ENCODE measurements at places on chromosomes 6 and 20. TPM values are rescaled to one million over a fixed set of nuclear protein-coding genes. Genes with fewer than 3 reads are reported as not detected.
A peak's percentile ranks its signal among the peaks of the same experiment; 100 is the strongest.

Gene ATP6V1G2
- 1.3 TPM for total RNA-seq

DNA sequence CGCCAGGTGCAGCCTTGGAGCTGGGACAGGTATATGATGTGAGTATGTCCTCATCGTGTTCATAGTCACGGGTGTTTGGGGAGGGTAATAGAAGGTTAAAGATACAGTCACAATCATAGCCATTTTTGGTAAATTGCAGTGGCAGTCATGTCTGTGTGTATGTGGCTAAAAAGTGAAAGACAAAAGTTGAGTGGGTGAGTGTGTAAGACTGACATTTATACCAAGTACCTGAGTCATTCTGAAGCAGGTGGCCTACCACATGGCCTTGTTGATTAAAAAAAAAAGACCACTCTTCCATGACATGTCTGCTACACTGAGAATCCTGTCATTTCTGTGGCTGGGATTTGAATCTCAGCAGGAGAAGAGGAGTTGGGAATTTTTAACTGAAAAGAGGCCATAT is 181.9 kb downstream of the SCP2D1 start:
- DNase-seq, result no peak

DNA sequence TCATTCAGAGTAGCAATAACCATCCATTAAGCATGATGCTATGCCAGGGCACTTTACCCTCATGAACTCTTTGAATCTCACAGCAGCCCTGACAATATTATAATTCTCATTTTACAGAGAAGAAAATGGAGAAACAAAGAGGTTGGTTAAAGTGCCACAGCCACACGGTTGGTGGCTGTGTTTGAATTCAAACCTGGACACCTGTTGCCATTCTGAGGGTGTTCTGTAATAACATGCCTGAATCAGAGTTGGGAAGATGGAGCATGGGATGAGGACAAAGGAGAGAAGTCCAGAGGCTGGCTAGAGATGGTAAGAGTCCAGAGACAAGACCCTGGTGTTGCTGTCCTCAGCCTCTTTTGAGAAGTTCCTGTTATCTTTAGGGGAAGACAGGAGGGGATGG is 127.7 kb downstream of the DHX35 start:
- DNase-seq, result no peak

DNA sequence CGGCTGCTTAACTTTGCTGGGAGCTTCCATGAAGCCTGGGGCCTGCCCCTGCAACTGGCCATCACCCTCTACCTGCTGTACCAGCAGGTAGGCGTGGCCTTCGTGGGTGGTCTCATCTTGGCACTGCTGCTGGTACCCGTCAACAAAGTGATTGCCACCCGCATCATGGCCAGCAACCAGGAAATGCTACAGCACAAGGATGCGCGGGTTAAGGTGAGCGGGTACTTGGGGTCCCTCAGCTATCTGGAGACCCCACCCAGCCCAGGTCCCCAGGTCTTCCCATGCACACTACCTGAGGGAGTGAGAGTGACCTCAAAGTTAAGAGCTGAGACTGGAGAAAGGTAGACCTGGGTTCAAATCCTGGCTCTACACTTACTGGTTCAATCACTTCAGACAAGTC is 5.8 kb downstream of the ABCC10 start:
- no peak for DNase-seq

Gene PAX1
- total RNA-seq, result not detected

GRCh38 chr6:79862126-79862525 is 85.2 kb downstream of the ELOVL4 start:
- DNase-seq, result no peak

Gene MYO6
- 15.1 TPM for total RNA-seq

- DNase-seq, result peak; percentile 31
Measured at GRCh38 chr6:6714118-6714897, 125.8 kb downstream of the LY86 start.

- no peak for DNase-seq
Measured at GRCh38 chr20:60732322-60732721, 519.7 kb upstream of the CDH4 start.

Gene MLIP
- not detected for total RNA-seq

- DNase-seq, result peak; percentile 53
Measured at GRCh38 chr20:19890445-19891051, 126.6 kb upstream of the NAA20 start.

DNA sequence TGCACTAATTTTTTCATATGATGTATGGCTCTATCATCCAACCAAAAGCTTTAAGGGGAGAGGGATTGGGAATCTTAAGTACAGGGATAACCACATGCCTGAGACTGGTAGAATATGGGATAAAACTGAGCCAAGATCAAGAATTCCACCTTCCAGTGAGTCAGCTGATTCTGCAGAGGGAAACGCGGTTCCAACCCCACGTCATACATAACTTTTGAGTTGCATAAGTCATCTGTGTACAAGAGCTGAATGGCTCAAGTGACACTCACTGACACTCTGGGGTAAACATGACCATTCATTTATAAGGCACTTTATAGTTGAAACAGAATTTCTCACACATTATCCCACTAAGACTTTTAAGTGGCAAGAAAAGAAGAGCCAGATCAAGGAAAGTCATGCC is 16.4 kb downstream of the TRIM27 start:
- peak; percentile 62 for DNase-seq

DNA sequence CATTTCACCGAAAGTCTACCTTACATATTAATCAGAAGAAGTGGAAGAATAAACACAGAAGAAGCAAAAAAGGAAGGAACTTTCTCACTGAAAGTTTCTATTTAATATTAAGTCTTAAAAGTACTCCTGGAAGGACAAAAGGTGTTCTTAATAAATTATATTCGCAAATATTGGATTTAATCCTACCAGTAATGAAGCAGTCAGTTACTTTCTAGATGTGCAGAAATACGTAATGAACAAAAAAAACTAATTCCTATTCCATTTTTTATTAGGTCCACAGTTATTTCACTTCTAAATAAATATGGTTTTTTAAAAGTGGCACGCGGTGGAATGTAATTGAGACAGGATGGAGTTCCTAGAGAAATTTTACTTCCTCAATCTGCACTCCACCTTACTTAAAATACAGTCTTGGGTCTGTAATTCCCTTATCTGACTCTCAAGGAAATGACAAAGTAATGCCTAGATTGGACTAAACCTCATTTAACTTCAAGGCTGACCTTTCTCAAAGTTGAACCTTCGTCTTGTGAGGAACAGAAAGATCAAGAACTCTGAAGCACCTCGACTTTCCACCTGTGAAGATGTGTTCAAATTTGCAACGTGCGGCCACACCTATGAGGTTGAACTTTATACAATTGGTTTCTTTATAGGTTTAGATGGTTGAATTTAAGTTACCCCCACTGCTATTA is 1.1 kb upstream of the TRAM2 start:
- no peak for DNase-seq

GRCh38 chr20:56760610-56761009 is 131.5 kb downstream of the TFAP2C start:
- no peak for DNase-seq

Gene LRFN2
- not detected for total RNA-seq

Gene AGER
- 0.86 TPM for total RNA-seq

- DNase-seq, result peak; percentile 54
Measured at GRCh38 chr6:42565823-42566613, 2.2 kb downstream of the UBR2 start.

DNA sequence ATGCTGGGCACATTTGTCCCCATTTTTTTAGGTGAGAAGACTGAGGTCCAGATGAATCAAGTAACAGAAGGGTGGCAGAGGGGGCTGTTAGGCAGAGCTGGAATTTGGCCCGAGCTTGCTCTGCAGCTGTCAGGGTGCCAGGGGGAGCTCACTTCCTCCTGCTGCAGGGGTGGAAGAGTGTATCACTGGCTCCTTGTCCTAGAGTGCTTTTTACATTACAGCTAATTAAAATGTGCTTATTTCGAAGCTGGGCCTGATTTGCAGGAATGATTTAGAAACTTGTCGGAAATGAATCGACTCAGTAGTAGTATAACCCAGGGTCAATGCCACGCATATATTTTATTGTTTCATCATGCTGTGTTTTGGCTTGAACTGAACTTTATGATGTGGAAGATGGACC is 11.1 kb downstream of the TOX2 start:
- DNase-seq, result no peak

Gene VNN1
- under 0.01 TPM for total RNA-seq

Gene GSTA1
- total RNA-seq, result 0.32 TPM

Gene ZKSCAN8
- total RNA-seq, result 20.3 TPM

DNA sequence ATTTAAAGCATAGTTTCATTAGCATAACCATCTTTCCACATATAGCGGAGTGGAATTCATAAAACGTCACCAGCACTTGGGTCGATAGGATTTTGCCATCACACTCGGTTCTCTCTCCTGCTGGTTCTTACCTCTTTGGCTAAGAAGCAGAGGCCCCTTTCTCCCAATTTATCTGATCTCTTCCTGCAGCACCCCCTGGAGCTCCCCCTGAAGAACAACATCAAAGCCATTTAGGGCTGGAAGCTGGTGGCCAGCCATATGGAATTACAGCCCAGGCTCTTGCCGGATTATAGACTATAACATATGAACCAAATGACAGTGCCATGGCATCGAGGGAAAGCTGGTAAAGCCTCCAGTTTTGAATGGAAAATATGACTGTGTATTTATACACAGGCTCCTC is 6.4 kb upstream of the KIF6 start:
- no peak for DNase-seq

DNA sequence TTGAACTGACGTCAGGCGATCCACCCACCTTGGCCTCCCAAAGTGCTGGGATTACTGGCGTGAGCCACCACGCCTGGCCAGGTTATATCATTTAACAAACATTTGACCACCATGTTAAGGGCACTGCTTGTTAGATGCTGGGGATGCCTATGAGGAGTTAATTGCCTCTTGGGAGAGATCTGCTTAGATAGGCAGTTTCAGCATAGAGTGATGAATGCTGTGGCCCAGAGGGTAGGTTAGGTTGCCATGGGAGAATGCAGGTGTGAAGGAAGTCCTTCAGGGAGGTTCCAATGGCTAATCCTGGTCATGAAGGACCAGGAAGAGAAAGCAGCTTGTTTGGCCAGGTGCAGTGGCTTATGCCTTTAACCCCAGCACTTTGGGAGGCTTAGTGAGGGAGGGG is 17.0 kb downstream of the PHF20 start:
- no peak for DNase-seq

- peak; percentile 67 for DNase-seq
Measured at GRCh38 chr6:46510651-46511050, 19.4 kb upstream of the RCAN2 start.

GRCh38 chr6:14231501-14232280 is 114.1 kb downstream of the CD83 start:
- no peak for DNase-seq

DNA sequence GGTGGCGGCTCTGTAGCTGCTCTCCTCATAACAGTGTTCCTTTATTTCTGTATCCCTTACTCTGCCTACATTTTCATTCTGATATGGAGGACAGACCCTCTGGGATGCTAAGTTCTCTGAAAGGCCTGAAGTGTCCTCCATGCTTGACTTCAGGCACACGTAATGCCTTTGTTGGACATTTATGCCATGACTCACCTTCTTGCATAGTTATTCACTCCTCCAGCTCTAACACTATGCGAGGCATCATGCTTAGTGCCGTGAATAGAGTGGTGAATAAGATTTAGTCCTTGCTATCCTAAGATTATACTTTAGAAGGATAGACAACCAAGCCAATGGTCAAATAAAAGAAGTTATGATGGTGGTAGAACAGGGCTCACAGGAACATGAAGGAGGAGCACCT is 760.9 kb upstream of the FLRT3 start:
- DNase-seq, result no peak

DNA sequence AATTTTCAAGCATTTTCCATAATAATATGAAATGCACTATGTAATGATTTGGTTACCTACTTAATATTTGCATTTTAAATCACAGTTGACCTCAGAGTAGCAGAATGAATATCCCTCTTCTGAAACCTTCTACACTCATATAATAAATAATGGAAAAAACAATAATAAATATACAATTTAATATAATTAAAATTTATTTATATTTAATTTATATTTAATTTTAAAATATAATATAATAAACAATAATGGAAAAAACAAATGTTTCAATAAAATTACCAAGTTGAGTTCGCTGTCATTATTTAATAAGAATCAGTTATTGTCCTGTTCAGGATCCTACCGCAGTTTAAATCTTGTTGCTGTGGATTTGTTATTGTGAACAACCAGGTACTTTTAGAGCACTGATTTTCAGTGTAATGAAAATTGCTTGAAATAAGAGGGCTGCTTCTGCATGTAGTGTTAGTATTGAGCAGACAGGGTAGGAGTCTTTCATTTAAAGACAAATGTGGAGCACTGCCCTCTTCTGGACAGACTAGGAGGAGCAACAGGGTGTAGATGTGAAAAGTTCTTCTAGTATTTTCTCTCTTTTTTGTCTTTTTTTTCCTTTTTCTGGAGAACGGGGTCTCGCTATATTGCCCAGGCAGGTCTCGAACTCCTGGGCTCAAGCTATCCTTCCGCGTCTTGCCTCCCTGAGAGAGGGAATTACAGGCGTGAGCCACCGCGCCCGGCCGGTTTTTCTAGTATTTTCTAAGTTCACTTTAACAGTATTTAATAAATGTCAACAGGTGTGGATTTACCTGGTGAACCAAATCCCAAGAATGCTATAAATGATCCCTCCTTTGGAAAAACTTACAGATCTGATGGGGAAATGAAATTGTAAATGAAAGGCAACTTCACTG is 13.6 kb downstream of the TRAPPC3L start:
- DNase-seq, result peak; percentile 82

DNA sequence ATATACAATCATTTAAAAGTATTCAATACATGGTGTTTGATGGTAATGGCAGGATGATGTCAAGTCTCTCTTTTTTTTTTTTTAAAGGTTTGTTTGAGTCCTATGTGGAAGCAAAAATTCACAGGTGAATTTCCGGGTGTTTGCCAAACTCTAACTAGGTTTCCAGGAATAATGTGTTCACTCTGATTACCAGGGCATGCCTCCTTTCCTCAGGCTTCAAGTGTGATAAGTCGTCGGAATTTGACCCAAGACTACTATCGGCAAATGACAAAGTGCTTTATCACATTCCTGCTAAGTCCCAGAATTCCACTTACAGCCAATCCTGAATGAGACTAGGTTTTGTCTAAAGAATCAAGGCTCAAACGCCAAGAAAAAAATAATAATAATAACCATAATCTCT is 7.3 kb downstream of the OARD1 start:
- no peak for DNase-seq

- DNase-seq, result no peak
Measured at GRCh38 chr20:49406666-49407065, 75.8 kb downstream of the KCNB1 start.

GRCh38 chr6:14549304-14549770 is 431.8 kb downstream of the CD83 start:
- DNase-seq, result no peak

DNA sequence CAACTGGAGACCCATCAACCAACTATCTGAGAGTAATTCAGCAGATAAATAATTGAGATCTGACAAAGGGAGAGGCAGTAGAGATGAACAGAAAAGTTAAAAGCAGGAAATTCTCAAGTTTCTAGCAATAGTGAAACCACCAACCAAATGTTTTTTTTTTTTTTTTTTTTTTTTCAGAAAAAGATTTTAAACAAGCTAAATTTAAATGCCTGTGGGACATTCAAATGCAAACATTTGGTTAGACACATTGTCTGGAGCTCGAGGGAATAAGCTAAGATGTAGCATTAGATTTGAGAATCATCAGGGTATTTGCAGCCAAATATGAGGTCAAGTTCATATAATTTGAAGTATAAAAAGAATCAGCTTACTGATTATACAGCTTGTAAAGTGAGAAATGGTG is 16.4 kb downstream of the RANBP9 start:
- DNase-seq, result peak; percentile 50
